ENCODE measurements at places on chromosomes 5 and 9.

GRCh38 chr9:87751868-87752267 lies 25.9 kb downstream of the CTSL start:
- DNase-seq: no peak

DNA sequence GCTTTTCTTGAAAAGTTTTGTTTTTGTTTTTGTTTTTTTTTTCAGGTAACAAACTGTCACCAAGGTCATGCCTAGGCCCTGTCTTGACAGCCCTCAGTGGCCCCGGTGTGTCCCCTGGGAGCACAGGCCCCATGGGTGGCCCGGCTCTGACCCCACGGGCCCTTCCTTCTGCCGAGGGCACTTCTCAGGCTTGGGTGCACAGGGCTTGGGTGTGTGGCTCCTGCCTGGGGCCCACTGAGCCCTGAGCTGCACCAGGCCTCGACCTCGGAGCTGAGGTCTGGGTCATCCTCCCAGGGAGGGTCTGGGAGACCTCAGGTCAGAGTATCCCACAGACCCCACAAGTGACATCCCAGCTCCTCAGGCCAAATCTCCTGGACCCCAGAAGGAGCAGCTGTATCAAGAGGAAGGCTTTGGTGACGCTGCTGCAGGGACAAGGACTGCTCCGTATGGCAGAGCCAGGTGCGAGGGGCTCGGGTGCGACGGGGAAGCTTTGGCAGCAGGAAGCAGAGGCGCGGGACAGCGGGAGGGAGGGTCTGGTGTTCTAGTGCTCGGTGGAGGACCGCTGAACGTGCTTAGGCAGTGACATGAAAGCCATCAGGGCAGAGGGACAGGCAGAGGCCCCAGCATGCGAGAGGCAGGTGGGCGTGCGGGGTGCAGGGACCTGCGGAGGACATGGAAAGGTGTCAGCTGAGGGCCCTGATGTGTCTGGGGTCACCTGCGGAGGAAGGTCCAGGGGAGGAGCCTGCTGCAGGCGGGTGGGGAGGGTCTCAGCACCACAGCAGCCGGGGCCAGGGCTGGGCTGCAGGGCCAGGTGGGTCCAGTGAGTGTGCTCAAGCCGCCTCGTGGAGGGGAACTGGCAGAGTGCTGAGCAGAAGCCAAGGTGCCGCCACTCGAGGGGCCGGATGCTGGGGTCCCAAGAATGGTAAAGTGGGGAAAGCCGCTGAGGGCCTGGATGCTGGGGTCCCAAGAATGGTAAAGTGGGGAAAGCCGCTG lies 18.4 kb upstream of the SLC9A3 start:
- DNase-seq: no peak

- peak; percentile 21 for DNase-seq
Measured at GRCh38 chr5:102561894-102562760, 63.3 kb upstream of the SLCO6A1 start.

- DNase-seq: no peak
Measured at GRCh38 chr9:74973714-74974113, 21.0 kb upstream of the C9orf40 start.

DNA sequence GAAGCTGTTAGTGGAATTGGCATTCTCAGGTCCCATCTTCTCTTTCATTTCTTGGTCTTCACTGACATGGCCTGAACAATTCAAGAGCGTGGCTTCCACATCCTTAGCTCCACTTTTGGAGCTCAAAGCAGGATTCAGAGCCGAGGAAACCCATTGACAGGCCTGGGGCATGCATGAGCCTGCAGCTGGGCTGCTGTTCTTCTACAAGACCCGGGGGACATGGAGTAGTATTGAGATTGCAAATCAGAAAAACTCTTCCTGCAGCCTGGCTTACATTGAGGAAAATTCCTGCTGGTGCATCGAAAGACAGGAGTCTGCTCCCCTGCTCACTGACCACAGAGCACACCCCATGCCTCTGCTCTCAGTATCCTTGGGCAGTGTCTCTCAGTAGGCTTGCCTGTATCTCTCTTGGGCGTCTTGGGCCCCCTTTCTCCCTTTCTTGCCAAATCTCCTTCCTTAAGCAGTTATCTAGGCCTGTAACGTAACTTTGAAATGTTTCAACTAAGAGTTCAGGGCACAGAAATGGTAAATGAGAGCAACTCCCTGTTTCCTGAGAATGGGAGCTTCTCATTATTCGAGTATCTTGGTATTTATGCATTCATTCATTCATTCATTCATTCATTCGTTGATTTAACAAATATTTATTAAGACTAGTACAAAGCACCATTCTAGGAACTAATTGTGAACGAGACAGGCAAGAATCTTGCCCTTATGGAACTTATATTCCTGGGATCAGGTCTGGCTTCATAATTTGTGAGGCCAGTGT lies 603.6 kb upstream of the CLINT1 start:
- DNase-seq: no peak

DNA sequence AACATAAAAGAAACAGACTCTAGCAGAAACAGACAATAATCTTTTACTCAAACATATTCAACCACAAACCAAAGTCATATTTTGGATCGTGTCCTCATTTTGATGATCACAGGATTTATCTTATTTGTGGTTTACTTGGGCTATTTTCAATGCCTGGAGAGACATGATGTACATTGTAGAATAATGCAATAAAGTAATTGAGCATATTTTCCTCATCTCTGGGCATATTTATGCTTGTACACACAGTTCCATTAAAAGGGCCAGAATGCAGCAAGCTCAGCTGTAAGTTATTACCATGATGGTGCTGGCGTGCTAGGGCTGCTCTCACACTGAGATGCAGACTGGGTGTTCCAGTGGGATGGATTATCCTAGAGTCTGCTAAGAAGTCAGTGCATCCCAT lies 456.7 kb downstream of the TLE4 start:
- no peak for DNase-seq

- no peak for DNase-seq
Measured at GRCh38 chr9:110897943-110898342, 140.3 kb downstream of the LPAR1 start.

DNA sequence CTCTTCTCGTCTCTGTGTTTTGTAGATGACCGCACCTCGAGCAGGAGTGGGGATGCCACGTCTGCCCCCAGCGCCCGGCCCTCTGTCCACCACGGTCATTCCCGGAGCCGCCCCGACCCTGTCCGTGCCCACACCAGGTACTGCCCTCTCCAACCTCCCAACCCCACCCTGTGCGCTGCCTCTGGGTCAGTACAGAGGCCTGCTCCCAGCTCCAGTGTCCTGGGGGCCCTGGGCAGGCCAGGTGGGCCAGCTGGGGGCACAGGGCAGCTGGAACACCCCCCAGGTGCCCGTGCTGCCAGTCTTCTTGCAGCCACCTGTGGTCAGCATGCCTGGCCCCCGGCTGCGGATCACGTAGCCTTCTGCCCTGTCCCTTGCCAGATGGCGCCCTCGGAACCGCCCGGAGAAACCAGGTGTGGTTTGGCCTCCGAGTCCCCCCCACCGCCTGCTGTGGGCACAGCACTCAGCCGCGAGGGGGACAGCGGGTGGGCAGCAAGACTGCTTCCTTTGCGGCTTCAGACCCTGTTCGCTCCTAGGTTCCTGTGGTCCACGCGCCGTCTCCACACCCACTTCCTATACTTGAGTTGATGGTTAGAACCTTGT lies 133.7 kb downstream of the WNK2 start:
- no peak for DNase-seq

GRCh38 chr9:93541581-93542349 lies 34.6 kb upstream of the PHF2 start:
- DNase-seq: no peak
